NCI-H748 treated with DMSO at 0.1 percent for 48 hours (cell line): ENCODE measurements at places on chromosomes 11 and 22.

DNA sequence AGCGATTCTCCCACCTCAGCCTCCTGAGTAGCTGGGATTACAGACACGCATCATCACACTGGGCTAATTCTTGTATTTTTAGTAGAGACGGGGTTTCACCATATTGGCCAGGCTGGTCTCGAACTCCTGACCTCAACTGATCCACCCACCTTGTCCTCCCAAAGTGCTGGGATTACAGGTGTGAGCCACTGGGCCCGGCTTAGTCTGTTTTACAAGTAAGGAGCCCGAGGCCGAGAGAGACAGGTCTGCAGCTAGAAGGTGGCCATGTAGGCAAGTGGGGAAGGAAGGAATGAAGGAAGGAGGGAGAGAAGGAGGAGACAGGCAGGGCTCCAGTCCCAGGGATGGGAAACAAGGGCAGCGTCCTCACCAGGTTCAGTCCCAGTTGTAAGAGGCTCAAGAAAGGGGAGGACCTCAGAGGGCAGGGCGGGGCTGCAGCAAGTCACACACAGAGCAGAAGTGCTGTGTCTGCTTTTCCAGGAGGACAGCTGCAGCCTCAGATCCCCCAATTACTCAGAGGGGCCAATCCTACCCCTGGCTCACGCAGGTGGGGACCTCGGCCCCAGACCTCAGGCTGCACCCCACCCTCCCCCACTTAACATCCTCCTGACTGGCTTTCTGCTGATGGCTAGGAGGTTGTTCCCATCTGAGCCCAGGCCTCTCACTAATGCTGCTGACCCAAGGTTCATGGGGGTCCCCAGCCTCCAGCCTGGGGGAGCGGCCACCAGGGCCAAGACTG, 53.8 kb upstream of the PRR5 start:
- no peak for DNase-seq

- DNase-seq: peak; percentile 21
Observed at GRCh38 chr11:101129203-101129943, at the start of gene PGR. TSS of gene PGR (minus strand) at chr11:101129813. CDS start at chr11:101129070, 743 bp downstream.

GRCh38 chr11:88324562-88325345, 12.8 kb downstream of the CTSC start:
- no peak for DNase-seq

DNA sequence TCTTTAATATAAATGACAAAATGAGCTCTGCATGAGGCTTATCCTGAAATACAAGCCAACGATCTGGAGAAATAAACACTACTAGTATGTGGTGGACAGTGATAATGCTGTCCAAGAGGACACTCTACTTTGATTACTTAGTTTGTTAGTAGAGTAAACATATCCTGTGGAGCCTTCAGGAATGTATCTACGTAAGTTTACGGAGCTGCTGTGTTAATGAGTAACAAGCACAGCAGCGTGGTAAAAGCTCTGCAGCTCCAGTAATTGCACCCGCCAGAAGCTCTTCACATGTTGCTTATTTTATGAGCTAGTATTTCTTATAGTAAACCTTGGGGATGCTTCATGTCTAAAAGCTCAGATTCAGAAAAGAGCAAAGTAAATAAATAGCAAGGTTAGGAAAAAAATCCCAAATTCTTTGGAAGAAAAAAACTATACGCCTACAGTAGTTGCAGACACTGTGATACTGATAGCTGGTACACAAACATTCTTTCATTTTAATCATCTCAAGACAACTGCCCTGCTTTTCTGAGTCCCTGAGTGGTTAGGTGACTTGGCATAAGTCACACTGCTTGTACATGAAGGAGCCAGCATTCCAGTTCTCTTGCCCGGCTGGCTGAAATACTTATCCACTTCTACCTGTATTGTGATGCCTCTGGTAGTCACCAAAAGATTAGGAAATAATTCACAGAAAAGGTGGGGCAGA, 32.7 kb upstream of the CCDC34 start:
- DNase-seq: peak; percentile 88

DNA sequence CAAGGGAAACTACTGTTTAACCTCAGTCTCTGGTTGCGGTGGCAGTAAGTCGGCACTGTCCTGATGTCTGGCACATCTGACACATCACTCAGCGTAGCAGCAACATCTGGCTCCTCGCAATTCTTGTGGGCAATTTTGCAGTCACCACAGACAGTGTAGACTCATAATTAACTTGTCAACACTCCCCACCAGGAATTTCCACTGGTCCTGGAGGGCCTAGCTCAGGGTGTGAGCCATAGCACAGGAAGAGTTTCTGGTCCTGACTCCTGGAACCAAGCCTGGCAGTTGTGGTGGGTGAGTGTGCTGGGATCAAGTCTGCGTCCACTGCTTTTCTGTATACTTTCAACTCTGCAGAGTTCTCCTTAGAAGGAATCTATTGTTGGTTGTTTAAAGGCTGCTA, 209.7 kb downstream of the SNX19 start:
- DNase-seq: no peak

DNA sequence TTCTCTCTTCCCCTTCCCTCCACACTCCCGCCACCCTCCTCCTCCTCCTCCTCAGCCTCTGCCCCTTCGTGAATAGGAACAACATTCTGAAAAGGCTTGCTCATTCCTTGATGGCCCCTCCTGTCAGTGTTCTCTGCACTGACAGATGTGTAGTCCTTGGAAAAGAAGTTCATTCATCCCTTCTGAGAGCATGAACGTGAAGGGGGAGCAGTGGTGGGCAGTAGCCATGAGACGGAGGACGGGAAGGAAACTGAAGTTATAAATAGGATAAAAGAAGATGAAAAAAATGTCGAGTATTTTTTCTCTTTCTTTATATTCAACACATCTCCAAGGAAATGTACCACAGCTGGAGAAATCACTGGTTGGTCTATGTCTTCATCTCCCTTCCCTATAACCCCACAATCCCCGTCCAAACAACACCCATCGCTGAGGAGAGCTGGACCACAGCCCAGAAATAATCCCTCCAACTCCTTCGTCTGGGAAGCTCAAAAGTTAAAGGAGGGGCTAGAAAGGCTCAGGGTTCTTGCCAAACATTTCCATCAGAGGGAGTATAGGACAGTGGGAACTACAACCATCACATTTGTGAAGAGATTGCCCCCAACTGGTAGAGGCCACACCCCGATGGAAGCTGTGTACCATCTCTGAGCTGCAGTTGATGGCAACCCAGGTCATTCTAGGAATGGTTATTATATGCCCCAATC, 33.5 kb downstream of the ETS1 start:
- no peak for DNase-seq

DNA sequence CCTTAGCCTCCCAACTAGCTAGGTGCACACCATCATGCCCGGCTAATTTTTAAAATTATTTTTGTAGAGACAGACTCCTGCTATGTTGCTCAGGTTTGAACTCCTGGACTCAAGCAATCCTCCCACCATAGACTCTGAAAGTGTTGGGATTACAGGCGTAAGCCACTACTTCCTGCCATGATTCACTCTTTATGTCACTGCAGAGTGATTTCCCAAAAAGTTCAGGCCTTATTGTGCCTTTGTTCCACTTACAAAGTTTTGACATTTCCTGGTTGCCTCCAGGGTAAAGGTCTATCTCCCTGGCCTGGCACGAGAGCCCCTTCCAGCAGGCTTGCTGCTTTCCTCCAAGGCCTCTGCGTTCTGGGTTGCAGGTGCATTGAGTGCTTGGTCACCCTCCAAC, 44.6 kb upstream of the RIC3 start:
- no peak for DNase-seq

GRCh38 chr22:26226538-26227297, 57.5 kb downstream of the SEZ6L start:
- DNase-seq: no peak

- DNase-seq: no peak
Observed at GRCh38 chr11:134987223-134987768, 575.3 kb upstream of the B3GAT1 start.

DNA sequence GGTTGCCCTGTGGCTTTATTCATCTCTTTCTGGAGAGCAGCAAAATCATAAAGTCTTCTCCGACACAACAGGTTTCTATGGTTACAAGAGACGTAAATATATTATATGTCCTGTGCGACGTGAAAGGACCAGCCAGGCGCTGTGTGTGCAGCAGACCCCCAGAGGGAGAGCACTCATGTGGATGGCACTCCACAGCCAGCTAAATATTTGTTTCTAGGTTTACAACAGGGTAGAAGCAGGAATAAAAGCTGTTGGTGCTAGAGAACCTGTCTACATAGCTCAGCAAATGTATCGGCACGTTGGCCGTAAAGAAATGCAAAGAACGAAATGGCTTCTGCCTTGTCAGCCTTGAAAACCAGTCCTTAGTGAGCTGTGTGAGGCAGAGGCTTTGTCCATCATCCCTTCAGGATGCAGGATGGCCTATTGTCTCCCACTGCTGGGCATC, 133.8 kb upstream of the PITPNB start:
- DNase-seq: peak; percentile 72

- DNase-seq: no peak
Observed at GRCh38 chr22:20427945-20428417, 9.6 kb downstream of the SCARF2 start.

DNA sequence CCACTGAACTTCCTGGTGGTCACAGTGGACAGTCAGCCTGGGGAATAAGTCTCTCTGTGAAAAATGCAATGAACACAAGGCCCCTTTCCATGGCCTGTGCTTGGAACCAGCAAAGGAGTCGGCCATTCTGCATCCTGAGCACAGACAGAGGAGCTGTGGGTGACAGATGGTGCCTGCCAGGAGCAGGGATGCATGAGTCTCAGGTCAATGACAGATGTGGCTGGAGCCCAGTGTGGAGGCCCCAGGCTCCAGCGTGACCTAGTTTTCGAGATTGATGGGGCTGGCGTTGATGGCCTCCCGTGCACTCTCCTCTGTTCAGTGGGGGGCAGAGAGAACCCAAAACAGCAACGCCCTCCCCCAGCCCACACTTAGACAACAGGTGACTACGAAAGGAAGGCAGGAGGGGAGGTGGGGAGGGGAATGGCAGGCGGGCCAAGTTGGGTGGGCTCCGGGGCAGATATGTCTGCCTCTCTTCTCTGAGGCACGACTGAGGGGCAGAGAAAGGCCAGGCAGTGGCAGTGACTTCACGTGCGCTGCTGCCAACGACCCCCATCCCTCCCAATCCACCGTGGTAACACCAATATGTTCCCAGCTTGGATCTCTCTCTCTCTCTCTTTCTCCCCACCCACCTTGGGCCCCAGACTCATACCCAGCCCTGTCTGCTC, 34.4 kb upstream of the CD5 start:
- no peak for DNase-seq

GRCh38 chr11:83157594-83158356, 844 bp downstream of the PCF11 start:
- DNase-seq: no peak

- no peak for DNase-seq
Observed at GRCh38 chr11:114440121-114440860, 1.0 kb downstream of the REXO2 start.

DNA sequence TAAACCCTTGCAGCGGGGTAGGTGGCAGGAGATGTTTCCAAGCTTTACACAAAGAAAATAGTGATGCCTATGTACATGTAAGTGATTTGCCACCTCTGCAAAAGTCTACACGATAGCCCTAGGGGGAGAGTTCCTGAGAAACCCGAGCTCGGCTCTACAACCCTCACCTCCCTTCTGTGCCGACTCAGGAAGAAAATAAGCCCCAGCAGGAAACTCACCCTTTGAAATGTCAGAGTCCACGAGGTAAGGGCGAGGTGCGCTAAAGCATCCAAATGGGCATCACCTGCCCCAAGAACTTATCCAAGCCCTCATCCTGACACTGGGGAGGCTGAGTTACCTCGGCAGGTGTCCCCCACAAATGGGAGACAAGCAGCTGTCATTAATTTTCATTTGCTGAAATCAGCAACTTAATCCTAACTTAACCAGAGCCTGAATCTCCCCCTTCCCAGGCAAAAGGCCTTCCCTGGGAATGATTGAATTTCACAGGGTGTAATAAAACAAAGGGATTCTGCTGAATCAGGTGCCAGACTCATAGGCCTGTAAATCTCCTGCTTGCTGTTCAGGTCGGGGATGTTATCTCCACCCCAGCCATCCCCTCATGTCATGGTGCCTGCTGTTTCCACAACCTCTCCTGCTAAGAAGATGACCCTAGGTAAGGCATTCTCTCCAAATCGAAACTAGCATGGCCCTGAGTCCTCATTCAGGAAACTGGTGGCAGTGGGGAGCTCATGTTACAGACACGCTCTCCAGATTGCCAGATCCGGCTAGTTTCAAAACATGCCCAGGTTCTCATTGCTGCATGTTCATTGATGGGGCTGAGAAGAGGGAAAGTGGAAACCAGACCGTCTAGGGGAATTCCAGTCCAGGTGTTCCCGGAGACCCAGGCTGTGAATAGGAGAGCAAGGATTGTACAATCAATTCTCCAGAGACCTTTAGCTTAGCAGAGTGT, 105.3 kb upstream of the KIRREL3 start:
- DNase-seq: no peak

DNA sequence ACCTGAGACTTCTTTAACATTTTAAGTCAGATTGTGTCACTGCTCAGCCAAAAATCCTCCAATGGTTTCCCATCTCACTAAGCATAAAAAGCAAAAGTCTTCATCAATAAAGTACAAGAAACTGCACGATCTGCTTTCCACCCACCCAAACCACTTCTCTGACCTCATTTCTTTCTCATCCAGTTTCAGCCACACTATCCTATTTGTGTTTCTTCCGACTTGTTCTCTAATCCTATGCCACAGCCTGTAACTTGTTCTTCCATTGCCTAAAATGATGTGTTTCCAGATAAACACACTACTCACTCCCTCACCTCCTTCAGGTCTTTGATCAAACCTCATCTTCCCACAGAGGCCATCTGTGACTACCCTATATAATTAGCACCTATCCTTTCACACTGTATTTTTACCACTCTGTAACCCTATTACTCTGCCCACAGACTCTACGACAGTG, 28.4 kb downstream of the ARHGAP32 start:
- DNase-seq: no peak

DNA sequence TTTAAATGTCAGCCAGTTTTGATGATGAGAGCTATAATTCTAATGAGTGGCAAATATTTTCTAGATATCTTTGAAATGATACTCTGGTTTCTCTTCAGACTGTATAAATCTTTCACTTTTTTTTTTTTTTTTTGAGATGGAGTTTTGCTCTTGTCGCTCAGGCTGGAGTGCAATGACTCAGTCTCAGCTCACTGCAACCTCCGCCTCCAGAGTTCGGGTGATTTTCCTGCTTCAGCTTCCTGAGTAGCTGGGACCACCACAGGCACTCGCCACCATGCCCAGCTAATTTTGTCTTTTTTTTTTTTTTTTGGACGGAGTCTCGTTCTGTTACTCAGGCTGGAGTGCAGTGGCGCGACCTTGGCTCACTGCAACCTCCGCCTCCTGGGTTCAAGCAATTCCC, 113.6 kb downstream of the TEAD1 start:
- DNase-seq: no peak

DNA sequence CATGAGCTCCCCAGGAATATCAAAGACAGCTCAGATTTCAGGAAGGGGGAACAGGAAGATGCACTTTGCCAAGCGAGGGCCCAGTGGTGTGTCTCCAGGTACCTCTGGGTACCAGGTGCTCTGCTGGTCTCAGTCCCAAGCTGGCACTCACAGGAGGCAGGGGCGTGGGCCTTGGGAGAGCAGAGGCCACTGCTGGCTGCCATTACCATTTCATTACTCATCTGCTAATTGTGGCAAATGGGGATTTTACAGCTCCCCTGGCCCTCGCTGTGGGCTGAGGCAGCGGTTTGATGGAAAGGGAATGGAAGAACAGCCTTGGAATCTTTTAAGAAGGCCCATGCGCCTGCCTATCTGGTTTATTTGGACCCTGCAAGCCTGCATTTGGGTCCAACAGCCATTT, 192.0 kb upstream of the NAV2 start:
- DNase-seq: no peak

GRCh38 chr11:5809122-5809519, 397 bp downstream of the OR52N2 start:
- no peak for DNase-seq

- no peak for DNase-seq
Observed at GRCh38 chr11:90453525-90453924, 230.7 kb upstream of the CHORDC1 start.
